ENCODE measurements at places on chromosomes 3 and 15.
A peak's percentile ranks its signal among the peaks of the same experiment; 100 is the strongest.

DNA sequence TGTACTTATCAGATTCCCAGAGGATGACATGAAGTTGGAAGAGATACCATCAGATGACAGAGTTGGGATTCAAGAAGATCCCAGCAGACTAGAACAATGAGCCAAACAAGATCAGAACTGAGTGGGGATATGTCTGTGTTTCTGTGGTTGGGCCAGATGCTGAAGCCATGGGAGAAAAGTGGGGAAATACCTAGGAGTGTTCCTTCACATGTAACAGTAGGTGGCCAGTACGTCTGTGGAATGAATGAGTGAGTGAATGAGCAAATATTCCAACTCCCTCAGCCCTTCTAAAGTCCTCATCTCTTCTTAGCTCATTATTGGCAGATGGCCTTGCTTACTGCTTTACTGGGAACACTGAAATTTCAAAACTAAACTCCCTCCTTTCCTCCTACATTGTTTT lies 32.2 kb upstream of the GREM1 start:
- DNase-seq = no peak

GRCh38 chr15:43376017-43376705 lies 5.3 kb downstream of the TUBGCP4 start:
- no peak for DNase-seq

GRCh38 chr15:87711026-87711425 lies 545.5 kb downstream of the NTRK3 start:
- no peak for DNase-seq

DNA sequence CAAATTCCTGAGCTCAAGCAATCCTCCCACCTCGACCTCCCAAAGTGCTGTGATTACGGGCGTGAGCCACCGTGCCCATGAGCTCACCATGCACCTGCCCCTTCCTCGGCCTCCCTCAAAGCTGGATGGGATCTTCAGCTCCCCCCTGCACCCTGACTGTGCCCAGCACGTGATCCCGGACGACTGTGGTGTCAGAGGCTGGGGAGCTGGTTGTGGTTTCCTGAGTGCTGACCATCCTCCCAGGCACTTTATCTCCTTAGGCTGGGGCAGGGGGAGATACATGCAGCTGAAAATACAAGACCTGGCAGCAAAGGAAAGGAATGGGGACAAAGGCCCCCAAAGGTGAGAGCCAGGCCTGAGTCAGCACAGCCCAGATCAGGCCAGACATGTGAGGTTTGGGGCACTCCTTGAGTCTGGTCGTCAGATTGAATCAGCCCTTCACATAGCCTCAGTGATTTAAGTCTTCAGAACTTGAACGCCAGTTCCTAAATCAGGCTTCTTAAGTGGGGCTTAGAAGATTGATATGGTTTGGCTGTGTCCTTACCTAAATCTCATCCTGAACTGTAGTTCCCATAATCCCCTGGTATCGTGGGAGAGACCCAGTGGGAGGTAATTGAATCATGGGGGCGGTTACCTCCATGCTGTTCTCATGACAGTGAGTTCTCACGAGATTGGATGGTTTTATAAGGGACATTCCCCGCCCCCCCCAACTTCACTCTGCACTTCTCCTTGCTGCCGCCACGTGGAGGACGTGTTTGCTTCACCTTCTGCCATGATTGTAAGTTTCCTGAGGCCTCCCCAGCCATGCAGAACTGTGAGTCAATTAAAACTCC lies 35.8 kb downstream of the PRKCD start:
- DNase-seq = peak; percentile 10

DNA sequence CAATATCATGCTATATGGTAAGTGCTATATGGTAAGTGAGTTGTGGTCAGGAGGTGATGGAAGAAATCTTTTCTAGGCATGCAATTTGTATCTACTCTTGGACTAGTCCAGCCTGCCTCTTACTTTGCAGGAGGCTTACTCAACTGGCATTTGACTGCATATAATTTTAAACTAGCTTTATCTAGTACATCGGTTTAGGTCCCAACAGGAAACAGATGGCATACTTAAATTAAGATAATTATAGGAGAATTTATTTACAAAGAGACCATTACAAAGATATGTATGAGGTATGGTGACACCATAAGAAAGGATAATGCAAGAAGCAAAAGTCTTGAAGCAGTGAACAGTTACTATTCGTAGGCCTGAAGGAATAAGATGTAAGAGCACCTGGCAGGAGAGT lies 7.8 kb downstream of the SLC28A2 start:
- no peak for DNase-seq

GRCh38 chr3:172077197-172077757 lies 37.9 kb downstream of the FNDC3B start:
- DNase-seq = no peak

- DNase-seq = no peak
Observed at GRCh38 chr15:22811640-22812039, 25.2 kb downstream of the NIPA1 start.

DNA sequence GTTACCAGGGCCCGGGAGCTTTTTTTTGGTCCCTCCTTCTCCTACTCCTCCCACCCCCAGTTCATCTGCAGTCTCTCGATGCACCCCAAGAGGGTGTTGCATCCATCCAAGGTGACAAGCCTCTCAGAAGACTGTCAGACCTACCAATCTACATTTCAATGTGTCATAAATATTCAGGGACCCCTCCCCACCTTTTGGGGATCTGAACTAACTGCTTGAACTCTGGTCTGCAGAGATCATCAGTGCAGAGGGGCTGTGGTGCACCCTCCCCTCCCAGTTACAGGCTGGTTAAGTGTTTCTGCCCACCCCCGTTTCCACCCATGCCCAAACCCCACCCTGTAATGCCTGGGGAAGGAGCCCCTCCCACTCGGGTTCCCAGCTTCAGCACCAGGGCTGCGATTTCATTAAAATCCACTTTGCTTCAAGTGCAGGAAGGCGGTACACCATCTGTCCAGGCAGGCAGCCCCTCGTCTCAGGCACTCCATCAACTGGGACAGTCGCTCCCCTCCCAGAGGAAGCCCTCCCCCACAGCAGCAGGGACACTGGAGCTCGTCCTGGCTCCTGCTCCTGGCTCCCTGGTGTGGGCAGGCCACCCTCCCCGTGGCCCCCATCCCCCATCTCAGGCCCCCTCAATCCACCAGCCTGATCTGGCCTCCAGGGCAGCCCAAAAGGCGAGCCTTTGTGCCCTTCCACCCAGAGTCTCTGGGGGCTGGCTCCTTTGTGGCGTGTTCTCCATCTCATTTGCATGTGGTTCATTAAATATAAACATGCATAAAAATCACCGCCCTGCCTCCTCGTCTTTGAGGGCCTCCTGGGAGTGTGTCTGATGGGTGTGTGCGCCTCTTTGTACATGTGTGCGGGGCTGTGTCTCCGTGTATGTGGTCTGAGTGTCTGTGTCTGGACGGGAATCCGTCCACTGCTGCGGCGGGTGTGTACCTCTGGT lies 32.3 kb downstream of the RNU5B-1 start:
- DNase-seq = no peak

- DNase-seq = no peak
Observed at GRCh38 chr3:183064475-183064874, 34.8 kb downstream of the MCCC1 start.

- no peak for DNase-seq
Observed at GRCh38 chr3:73259856-73260255, 198.4 kb downstream of the EBLN2 start.

DNA sequence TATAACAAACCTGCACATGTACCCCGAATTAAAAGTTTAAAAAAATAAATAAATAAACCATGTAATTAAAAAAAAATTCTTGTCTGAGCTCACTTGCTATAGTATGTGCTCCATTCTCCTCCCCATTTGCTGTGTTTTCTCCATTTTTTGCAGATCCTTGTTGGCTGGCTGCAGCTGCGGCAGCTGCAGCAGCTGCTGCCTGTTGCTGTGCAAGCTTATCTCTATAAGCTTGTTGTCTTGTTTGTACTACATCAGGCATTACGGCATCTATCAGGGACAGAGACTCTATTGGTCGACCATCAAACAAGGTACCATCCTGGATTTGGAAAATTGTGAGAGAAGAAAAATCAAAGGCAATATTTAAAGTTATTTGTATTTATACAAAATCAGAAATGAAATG lies 145.9 kb downstream of the TBL1XR1 start:
- DNase-seq = no peak

- DNase-seq = no peak
Observed at GRCh38 chr3:129837065-129837642, 56.4 kb downstream of the TMCC1 start.

DNA sequence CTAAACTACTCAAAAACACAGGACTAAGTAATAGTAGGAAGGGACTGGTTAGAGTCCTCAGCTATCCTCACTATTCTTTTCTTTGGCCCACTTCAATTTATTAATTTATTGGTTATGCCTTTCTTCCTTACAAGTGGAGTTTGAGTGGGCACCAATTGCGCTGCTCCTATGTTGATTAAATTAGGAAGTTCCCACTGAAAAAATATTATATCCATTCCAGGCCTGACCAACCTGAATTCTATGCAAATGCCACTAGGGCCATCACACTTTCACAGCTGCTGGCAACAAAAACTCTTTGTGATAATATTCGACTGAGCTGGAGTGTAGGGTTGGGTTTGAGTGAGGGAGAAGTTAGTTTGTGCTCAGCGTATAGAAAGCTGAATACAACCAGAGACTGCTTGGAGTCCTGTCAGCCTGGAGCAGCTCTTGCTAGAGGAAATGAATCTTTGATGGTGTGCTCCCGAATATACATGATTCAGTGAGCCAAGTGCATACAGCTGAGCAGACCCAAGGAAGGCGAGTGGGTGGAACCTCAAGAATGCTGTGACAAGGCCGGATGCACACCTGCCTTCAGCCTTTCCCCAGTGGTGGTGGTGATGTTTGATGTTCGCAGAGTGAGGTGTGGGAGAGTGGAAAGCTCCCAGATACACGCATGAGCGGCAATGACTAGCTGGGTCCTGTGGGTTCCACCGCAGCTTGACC lies 1.5 kb downstream of the ARHGEF3 start:
- peak; percentile 59 for DNase-seq

- DNase-seq = no peak
Observed at GRCh38 chr3:64290864-64291263, 65.6 kb upstream of the PRICKLE2 start.

GRCh38 chr15:59313641-59314332 lies 58.9 kb downstream of the MYO1E start:
- no peak for DNase-seq

GRCh38 chr3:86830566-86830965 lies 160.4 kb downstream of the VGLL3 start:
- no peak for DNase-seq

GRCh38 chr15:71330638-71331162 lies 215.4 kb downstream of the THSD4 start:
- no peak for DNase-seq

DNA sequence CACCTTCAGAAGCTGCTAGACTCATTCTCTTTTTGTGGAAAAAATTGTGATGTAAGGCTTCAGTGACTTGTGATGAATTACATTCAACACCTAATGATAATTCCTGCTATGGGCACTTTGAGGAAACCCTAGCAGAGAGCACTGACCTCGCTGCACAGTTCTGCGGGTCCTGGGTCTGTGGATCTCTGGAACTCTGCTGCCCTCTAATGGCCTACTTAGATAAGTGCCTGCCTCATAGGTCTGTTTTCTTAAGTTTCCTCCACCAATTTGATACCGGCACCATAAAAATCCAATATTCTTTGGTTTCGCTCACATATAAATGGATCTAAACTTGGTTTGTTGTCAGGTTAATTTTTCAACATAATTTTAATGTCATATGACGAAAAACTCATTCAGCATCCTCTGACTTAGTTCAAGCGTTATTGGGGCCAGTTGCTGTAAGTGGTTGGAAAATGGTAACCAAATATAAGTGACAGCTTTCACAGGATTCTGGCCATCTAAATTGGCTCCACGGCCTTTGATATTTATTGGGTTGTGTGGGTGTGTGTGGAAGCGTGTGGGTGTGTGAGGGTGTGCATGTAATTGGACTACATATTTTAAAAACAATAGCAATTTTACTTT lies 10.4 kb downstream of the SLITRK3 start:
- no peak for DNase-seq

GRCh38 chr15:91380114-91380513 lies 280.1 kb downstream of the SV2B start:
- DNase-seq = no peak

GRCh38 chr15:38563723-38564519 lies 693 bp downstream of the RASGRP1 start:
- DNase-seq = peak; percentile 79

DNA sequence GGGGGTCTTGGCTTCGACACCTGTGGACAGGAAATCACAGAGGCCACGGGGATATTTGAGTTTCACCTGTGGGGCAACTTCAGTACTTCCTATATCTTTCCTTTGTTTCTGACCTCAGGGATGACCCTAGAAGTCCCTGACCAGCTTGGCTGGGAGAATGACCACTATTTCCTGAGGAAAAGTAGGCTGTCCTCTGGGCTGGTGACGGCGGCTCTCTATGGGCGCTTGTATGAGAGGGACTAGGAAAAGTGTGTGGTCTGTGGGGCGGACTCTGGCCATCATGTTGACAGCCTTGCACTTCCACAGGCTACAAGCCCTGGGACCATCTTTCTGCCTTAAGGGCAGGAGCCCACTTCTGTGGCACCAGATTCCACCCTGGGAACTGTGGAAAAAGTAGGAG lies 43.7 kb downstream of the BTD start:
- DNase-seq = no peak

DNA sequence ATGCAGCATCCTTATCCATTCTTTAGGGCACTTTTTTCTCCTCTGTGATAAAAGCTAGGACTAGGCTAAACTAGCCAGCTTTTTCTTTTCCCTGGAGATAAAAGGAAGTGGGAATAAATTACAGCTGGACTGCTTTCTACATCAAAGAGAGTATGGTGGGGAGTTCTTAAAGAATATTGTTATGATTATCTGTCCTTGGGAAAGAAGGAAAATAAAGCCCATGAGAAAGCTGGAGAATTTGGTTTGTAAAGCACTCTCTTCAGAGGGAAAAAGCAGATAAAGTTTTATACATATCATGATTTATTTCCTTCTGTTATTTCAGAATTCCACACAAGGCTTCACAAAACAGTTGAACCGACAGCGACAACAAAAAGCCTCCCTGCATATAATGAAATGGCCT lies 923.0 kb downstream of the DIPK2A start:
- DNase-seq = no peak

DNA sequence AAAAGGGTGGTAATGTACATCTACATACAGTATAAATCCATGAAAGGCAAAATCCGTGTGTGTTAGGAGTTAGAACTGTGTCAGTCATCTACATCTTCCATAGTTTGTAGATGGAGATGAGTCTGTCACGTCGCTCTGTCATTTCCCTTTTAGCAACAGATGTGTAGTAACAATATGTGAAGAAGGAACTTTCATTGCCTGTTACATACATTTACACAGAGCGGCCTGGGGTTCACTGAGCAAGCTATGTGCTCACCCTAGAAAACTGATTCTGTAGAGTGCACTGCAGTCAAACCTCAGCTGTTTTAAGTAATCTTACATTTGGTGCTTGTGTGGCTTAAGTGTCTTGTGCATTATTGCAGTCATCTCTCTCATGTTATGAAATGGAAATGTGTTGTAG lies 41.6 kb upstream of the AP3B2 start:
- no peak for DNase-seq

- DNase-seq = no peak
Observed at GRCh38 chr3:10154335-10155122, 10.2 kb upstream of the IRAK2 start.

- DNase-seq = no peak
Observed at GRCh38 chr3:166275024-166275390, 437.8 kb upstream of the BCHE start.

Measured in stimulated activated CD4-positive, alpha-beta T cell treated with anti-CD3 and anti-CD28 coated beads, TNF-alpha, amount 100 ng/mL, for 24 hours (primary cell).